ENCODE measurements at places on chromosomes 2 and 18.

GRCh38 chr18:76490033-76490432 is 5.0 kb downstream of the ZNF516 start:
- no peak for DNase-seq

- DNase-seq = peak; percentile 69
Measured at GRCh38 chr2:163717993-163718680, 17.7 kb downstream of the FIGN start.

DNA sequence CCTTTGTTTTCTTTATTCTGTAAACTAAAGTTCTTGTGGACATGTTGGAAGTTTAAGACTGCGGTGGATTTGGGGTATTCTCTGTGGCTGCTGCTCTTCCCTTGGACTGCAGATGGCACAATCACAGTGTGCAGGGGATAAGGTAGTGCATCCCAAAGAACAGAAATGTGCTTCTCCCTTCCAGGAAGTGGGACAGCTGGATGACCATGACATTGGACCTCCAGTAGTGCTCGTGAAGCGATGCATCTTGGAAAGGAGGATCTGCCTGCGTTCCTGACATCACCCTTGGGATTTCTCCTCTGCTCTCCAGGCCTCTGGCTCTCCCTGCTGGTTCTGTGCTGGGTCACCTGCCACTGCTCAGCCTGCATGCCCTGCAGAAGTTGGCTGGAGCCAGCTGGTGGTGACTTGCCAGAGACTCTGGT is 109.9 kb downstream of the SLC4A3 start:
- DNase-seq = peak; percentile 25

DNA sequence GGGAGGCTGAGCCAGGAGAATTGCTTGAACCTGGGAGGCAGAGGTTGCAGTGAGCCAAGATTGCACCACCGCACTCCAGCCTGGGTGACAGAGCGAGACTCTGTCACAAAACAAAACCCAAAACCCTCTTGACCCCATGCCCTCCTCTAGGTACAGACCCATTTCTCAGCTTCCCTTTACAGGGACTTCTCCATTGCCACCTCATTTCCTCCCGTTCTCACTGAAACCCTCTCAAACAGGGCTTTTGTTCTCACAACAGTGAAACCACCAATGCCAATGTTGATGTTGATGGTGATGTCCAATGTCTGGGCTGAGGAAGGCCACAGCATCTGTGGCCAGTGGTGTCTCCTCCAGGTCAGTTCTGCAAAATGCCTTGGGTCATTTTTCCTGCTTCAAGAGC is 69.0 kb upstream of the ZCCHC2 start:
- DNase-seq = no peak

GRCh38 chr2:64652231-64653108 is 1.2 kb downstream of the SERTAD2 start:
- peak; percentile 27 for DNase-seq

GRCh38 chr18:9869715-9870430 is 15.9 kb upstream of the TXNDC2 start:
- DNase-seq = no peak

DNA sequence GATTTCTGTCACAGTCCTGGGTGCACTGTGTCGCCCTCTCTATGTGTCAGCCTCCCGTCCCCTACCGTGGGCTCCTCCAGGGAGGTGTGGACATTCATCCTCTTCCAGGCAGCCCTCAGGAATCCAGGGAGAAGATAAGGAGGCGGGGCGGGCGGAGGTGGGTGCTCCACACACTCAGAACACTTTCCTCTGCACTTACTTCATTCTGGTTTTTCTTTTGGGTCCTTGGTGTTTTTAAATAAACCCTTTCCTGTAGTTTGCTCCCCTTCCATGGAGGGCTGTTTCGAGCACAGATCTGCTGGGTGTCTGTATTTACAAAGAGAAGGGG is 183.9 kb downstream of the FAM210A start:
- DNase-seq = no peak

DNA sequence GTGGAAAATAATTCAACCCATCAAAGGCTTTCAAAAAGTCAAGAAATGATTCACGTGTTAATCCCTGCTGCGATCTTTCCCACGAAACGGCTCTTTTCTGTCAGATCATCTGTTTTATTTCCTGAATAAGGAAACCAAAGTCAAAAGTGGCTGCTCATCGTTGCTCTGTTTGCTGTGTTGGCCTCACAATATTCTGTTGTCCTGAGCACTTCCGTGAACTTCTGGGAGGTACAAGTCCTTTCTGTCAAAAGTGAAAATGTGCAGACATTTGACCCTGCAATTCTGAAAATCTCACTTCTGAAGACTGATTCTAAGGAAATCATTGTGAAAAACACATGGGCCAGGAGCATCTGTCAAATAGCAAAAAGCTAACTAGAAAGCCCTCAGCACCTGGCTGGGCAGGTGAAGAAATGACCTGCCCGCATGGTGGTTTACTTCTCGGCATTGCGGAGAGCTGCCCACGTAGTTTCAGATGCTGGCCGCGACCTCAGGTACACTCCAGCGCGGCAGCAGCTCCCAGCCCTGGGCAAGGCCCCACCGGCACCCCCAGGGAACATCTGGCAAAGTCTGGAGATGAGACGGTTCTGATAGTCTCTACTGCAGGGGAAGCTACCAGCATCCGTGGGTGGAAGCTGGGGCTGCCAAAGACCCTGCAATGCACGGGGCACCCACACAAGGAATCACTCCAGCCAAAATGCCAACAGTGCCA is 31.9 kb upstream of the GPC1 start:
- no peak for DNase-seq

GRCh38 chr2:191247381-191248057 is 2.3 kb downstream of the MYO1B start:
- no peak for DNase-seq

GRCh38 chr2:181250691-181251090 is 206.5 kb upstream of the ITGA4 start:
- no peak for DNase-seq

- DNase-seq = no peak
Measured at GRCh38 chr2:30883822-30884221, 76.6 kb upstream of the CAPN13 start.

- DNase-seq = no peak
Measured at GRCh38 chr2:48423376-48423775, 106.6 kb upstream of the STON1 start.

DNA sequence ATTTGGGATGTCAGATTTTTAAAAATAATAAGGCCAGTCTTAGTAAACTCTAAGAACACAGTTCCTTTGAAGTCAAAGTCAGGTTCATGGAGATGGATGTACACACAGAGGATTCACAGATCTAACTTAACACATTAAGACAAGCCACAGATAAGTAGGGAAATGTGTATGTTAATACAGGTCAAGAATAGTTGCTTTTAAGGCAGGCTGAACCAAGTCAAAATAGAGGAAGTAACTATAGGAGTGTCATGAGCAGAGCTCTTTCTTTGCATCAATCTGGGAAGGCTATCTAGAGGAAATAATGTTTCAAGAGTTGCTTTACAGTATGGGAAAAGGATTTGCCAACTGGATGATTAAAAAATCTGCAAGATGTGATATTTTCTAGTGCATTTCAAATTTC is 128.0 kb upstream of the FBXO11 start:
- DNase-seq = no peak

DNA sequence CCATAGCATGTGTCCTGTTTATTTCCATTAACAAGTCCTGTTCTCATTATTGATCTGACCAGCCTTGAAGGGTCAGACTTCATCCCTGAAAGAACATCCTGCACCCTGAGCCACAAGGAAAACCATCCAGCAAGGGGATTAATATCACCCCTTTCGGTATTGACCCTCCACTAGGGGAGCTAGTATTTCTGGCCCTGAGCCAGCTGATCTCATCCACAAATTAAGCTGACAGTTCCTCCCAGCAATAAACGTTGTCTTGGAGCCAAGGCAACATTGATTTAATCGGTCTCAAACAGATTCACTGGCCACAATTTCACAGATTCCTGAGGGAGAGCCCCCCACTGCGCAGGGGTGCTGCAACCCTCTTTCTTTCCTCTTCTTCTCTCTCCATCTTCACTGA is 353.1 kb upstream of the FANCL start:
- no peak for DNase-seq

- DNase-seq = no peak
Measured at GRCh38 chr2:33069894-33070651, 123.3 kb downstream of the LTBP1 start.

DNA sequence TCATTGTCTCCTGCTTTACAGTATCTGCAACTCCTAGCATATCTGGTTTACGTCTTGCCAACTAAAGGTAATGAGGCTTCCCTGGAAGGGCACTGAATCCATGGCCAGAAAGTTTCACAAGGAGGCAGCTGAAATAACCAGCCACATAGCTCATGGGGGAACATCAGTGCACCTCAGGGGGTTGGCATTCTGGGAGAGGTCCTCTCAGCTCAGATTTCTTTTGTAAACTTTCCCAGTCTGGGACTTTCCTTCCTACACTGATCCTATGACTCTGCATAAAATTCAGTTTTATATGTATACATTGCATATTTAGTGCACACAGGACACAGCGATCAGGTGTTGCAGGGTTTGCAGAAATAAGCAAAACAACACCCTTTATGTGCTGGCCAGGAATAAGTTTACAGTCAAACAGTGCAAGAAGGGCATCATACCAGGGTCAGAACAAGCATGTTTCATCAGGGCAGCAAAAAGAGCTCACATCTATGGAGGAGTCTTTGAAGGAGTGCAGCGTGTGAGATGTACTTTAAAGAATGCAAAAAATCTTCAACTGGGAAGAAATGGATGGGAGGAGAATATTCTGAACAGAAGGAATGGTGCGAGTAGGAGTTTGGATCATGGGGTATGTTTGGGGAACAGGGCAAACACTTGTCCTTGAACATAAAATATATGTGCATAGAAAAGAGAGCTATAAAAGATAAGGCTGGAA is 240.6 kb upstream of the RAB12 start:
- no peak for DNase-seq

DNA sequence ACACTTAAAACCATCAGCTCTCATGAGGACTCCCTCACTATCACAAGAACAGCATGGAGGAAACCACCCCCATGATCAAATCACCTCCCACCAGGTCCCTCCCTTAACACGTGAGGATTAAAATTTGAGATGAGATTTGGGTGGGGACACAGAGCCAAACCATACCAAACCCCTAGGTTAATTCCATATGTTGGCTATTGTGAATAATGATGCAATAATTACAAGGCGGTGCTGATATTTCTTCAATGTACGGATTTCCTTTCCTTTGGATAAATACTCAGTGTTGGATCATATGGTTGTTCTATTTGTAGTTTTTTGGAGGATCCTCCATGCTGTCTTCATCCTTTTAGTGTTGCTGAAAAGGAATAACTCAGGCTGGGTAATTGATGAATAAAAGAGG is 652.1 kb upstream of the PKDCC start:
- DNase-seq = no peak

DNA sequence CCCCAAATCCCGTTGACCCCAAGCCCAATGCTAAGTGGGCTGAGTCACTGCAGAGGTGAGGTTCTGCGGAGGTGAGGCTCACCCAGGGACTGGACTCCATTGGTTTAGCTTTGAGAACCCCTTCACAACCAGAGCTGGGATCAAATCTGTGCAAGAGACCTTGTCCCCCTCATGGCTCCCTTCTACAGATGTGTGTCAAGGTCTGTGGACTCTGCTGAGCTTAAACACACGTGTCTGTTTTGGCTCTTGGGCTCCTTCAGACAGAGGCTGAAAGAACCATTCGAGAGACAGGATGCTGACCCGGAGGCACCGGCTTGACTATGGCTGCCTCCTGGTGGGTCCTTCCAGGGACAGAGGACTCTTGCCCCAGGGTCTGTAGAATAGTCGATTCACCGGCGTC is 190.3 kb downstream of the LPIN1 start:
- DNase-seq = no peak

- DNase-seq = no peak
Measured at GRCh38 chr2:45643543-45644542, 7.6 kb upstream of the PRKCE start.

DNA sequence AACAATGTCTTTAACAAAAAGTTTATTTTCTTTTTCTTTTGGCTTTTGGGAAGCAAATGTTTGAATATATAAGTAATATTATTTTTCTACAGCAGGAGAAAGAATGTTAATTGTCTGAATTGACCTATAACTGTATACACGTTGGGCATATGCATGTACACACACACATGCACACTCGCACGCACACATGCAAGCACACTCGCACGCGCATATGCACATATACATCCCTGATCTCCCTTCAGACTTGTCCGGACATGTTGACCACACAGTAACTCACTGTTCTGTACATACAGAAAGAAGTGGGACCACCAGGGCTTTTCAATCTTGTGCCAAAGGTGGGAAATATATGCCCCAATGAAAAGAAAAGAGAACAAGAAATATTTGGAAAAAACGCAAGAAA is 245.1 kb upstream of the APCDD1 start:
- no peak for DNase-seq

- DNase-seq = no peak
Measured at GRCh38 chr2:180890781-180891180, 89.6 kb upstream of the UBE2E3 start.

- DNase-seq = no peak
Measured at GRCh38 chr18:23311351-23312121, 141.6 kb upstream of the RIOK3 start.

DNA sequence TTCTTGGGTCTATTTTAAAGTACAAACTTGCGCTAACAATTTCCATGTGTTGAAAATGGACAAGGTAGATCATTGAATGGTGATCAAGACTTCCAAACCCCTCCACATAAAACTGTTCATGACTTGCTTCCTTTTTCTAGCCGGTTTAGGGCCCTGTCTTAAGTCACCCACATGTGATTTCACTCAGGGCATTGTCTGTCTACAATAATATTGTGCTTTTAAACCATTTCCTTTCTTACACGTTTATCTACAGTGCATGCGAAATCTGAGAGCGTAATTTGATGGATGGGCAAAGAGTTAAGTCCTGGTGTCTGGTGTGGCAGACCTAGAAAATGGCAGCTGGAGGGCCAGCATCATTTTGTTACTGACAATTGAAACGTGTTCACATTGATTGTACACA is 2.0 kb upstream of the ZNF516 start:
- no peak for DNase-seq

DNA sequence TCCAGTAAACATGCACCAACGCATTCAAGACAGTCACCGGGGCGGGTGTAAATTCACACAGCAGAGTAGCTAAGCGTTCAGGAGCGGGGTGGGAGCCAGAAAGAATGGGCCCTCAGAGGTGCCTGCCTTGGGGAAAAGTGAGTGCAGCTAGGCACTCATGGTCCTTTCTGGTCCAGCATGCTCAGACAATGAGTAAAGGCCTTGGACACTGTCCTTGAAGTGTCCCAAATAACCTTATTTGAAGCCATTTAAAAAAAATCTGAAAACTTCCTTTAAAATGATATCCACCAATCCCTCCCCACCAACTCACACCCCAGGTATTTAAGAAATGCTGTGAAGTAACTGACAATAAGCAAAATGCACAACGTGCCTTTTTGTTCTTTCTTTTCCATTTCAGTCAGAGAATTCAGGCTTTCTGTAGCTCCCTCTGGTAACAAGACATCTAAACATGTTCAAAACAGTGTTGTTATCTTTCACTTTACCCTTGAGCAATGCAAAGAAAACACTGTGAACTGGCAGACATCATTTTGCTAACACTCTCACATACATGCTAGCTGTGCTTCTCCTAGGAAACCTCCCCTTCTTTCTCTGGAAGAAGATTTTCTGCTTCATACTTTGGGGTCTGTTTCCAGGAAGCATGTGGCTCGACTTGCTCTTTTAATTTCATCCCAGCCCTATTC is 445.1 kb upstream of the SPRED2 start:
- no peak for DNase-seq

Measured in NCI-H748 treated with DMSO at 0.1 percent for 48 hours (cell line).